ENCODE measurements at places on chromosomes 4 and X. TPM values are rescaled to one million over a fixed set of nuclear protein-coding genes. Genes with fewer than 3 reads are reported as not detected.

- no peak for DNase-seq
Observed at GRCh38 chrX:34343001-34343400, 210.9 kb upstream of the FAM47A start.

The AKAP4 gene
- total RNA-seq, result not detected

The SMIM10L2A gene
- 0.21 TPM for total RNA-seq

- DNase-seq, result no peak
Observed at GRCh38 chr4:12172198-12172973, 743.7 kb upstream of the HS3ST1 start.

- no peak for DNase-seq
Observed at GRCh38 chrX:140975472-140975871, 26.9 kb upstream of the SPANXB1 start.

The EDNRA gene
- total RNA-seq, result 181 TPM

The SH3RF1 gene
- total RNA-seq, result 31.8 TPM

- no peak for DNase-seq
Observed at GRCh38 chr4:86496094-86497080, 97.7 kb upstream of the PTPN13 start.

DNA sequence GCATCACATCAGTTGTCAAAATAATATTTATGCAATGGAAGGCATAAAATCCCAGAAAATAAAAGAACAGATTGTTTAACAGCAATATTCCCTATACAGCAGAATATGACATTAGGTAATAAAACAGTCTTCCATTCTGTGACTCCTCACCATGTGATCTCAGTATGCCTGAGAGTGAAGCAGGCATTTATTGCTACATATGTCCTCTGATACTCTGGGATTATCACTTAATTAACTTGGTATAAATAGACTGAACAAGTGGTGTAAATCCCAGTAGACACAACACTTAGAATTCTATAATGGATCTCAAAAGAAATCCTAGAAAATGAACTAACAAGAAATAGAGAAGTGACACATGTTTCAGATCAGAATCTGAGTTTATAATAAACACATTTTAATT lies 841.3 kb downstream of the PDHA2 start:
- DNase-seq, result no peak

The GRSF1 gene
- total RNA-seq, result 78.7 TPM

The GPRIN3 gene
- not detected for total RNA-seq
